Activated T-helper 2 cell treated with anti-CD3 and anti-CD28 coated beads, Interferon-gamma antibody, Interleukin-2, Interleukin-4, amounts not matched to agents 10 μg/mL and 5 μg/mL and 100 μg/mL, durations not matched to agents 14 hours and 24 hours and 36 hours (primary cell): ENCODE measurements at places on chromosomes 6 and 20. TPM values are rescaled to one million over a fixed set of nuclear protein-coding genes. Genes with fewer than 3 reads are reported as not detected.

Gene VSX1
- not detected in 2 replicates for total RNA-seq

GRCh38 chr6:49766762-49767161 lies 20.3 kb downstream of the PGK2 start:
- DNase-seq, result no peak

Gene MYMX
- total RNA-seq, result not detected in 2 replicates

GRCh38 chr6:29011276-29011734 lies 6.2 kb upstream of the ZNF311 start:
- peak; percentile 52 for DNase-seq

Gene TSPO2
- total RNA-seq, result not detected in 2 replicates

Gene COQ3
- total RNA-seq, result 12.9 and 13.7 TPM in 2 replicates

GRCh38 chr6:6747371-6747770 lies 158.9 kb downstream of the LY86 start:
- DNase-seq, result no peak

Gene LY86
- 0.55 and 0.57 TPM in 2 replicates for total RNA-seq

Gene UBE2C
- total RNA-seq, result 142 and 145 TPM in 2 replicates

DNA sequence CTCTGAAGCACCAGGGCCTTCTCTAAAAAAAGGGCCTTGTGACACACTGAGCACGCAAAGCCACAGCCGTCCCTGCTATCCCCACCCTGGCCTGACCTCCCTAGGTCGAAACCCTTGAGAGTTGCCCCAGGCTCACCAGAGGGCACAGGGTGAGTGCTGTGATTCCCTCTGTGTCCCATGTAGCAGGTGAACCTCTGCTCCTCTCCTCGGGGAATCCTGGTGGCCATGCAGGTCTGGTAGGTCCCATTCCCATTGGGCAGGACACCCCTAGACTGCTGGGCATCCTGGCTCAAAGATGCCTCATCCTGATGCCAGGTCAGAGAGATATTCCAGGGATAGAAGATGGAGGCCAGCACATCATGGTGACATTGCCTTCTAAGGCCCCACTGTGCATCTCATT lies 20.9 kb downstream of the HLA-F start:
- DNase-seq, result no peak

Gene WFDC10B
- total RNA-seq, result not detected in 2 replicates

GRCh38 chr20:15287329-15287728 lies 949.9 kb upstream of the FLRT3 start:
- no peak for DNase-seq

GRCh38 chr20:53385941-53386767 lies 207.5 kb downstream of the ZNF217 start:
- DNase-seq, result no peak

GRCh38 chr6:124356811-124357210 lies 553.1 kb downstream of the NKAIN2 start:
- no peak for DNase-seq

Gene SLC26A8
- not detected in 2 replicates for total RNA-seq

GRCh38 chr20:51346686-51347485 lies 195.6 kb downstream of the NFATC2 start:
- DNase-seq, result no peak

Gene FNDC11
- total RNA-seq, result 0.18 and 0.27 TPM in 2 replicates

DNA sequence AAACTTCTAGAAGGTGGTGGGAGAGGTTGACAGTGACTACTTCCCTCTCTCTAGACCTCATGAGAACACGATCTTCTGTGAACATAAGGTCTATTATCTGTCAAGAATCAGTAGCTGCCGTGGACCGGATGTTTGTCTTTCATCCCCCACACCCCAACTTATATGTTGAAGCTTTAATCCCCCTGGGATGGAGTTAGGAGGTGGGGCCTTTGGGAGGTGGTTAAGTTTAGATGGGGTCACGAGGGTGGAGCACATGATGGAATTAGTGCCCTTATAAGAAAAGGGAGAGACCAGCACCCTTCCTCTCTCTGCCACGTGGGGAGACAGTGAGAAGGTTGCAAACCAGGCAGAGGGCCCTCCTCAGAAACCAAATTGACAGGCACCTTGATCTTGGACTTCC lies 409.1 kb downstream of the QKI start:
- no peak for DNase-seq

GRCh38 chr6:39228111-39228971 lies 934 bp downstream of the KCNK5 start:
- DNase-seq, result no peak

GRCh38 chr6:154969796-154970195 lies 25.3 kb upstream of the TIAM2 start:
- DNase-seq, result no peak

Gene NEDD9
- 34.5 and 35.0 TPM in 2 replicates for total RNA-seq

DNA sequence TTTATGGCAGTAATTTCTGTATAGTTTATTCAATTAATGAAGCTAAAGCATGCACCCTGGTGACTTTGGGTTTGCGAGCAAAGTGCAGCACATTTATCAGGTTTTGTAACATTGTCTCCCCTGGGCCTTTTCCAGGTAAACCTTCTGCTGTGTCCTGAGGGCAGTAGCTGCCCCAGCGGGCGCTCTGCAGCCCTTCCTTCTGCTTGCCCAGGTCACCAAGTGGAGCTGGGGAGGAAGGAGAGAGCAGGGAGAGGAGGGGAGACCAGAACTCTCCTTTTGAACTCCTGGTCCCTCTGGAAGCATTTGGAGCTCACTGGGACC lies 145.6 kb downstream of the DLL1 start:
- no peak for DNase-seq

Gene PRND
- not detected in 2 replicates for total RNA-seq
